ENCODE measurements at places on chromosomes 6 and 20.

GRCh38 chr6:707576-708236 is 14.8 kb upstream of the EXOC2 start:
- DNase-seq = no peak

DNA sequence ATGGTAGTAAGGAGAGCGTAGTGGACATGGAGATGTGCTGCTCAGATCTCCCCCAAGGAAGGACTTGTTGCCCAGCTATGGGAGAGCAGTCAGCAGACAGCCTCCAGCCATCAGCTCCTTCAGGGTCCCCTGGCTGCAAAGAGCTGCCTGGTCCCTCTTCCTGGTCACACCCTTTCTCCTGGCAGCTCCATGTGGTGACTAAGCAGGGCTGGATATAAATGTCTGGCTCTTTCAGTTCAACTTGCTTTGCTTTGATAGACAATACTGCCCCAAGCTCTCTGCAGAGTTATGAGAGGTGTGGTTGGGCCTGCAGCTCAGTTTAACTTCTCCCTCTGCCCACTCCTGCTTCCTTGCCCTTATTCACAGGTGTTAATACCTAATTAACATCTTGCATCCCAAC is 64.1 kb upstream of the DDR1 start:
- no peak for DNase-seq

DNA sequence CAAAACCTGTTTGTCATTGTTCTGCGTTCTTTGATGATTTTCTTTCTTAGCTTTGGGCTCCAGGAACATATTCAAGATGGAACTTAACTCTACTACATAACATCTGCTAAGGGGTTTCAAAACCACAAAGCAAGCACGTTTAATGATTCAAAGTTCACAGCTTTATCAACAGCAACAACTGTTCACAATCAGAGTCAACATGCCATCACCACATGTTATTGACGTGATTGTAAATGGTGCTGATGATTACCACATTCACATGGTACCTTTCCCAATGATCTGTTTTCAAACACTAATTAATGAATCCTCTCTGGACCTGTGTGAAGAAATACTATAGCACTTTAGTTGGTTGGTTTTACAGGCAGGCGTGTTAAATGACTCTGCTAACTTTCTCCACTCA is 180.6 kb upstream of the CEP162 start:
- no peak for DNase-seq

GRCh38 chr6:165883851-165884640 is 221.0 kb upstream of the PDE10A start:
- DNase-seq = no peak

- DNase-seq = no peak
Observed at GRCh38 chr20:50323209-50323608, 132.6 kb downstream of the CEBPB start.

DNA sequence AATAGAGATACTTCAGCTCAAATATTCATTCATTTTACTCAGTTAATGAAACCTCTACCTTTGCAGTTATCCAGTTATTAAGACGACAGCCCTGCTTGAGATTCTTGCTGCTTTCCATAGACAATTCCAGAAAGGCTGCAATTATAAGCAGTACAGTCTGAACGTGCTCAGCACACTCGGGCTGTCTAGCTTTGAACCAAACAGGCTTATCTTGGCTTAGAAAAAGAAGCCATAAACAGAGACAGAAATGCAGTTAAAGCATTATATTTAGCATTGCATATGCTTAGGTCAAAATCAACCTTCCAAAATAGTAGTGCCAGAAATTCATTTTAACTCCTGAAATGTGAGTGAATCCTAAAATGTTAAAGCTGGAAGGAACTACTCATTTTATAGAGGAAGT is 204.1 kb upstream of the KCNQ5 start:
- no peak for DNase-seq

- no peak for DNase-seq
Observed at GRCh38 chr6:154481521-154482013, 28.9 kb downstream of the CNKSR3 start.

DNA sequence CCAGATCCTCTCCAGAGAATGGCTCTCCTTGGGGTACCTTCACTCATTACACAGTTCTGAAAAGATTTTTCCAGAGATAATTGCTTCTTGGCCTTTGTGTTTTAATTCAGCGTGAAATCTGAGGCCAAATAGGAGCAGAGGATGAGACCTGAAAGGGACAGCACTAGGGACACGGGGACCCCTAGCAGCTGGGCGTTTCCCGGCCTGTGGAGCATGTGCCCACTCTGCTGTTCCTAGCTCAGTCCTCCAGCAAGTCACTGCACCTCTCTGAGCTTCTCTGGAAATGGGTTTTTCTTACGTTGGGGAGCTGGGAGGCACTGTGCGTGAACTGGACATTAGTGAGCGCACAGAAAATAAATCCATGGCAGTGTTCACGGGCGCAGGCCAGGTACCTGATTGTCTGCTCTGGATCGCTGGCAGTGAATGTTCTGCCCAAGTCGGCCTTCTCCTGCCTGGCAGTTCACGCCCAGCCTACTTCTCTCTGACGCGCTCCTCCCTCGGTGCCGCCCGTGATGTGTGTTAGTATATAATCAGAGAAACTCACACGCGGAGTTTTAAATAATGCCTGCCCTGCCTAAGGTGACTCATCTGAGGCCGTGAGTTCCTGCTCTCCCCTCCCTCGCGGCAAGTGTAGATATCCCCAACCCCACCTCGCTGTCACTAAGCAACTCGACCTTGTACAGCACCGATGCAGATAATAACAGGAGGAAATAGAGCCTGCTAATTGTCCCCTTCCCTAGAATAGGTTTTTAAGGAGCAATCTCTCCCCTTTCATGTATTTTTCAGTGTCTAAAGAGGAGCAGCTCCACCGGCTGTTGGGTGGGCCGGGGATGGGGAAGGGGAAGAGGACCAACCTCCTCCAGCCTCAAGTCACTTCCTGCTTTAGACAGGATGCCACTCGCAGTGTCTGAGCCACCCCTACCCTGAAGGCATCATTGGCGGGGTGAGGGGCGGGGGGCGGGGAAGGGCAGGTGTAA is 2.7 kb upstream of the TUBB2A start:
- DNase-seq = peak; percentile 80

DNA sequence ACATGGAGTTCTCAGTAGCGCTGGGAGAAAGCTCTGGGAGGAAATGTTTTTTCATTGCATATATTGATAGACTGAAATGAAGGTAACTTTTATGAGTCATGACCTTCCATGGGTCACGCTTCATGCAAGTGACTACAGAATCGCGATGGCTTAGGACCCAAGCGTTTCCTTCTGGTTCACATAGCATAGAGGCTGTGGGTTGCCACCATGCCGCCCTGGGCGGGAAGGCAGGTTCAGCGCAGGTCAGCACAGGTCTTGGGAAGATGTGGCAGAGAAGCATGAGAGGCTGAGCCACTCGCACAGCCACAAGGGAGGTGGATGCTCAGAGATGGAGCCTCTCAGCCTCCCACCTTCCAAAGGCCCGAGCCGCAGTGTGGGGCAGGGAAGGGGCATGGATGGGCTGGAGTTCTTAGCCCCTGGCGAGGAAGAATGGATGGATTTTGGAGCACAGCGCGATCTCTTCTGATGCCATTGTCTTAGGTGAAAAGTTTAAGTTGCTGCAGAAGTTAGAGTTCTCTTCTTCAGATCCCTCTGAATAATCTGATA is 219.5 kb downstream of the SMOC2 start:
- DNase-seq = no peak

DNA sequence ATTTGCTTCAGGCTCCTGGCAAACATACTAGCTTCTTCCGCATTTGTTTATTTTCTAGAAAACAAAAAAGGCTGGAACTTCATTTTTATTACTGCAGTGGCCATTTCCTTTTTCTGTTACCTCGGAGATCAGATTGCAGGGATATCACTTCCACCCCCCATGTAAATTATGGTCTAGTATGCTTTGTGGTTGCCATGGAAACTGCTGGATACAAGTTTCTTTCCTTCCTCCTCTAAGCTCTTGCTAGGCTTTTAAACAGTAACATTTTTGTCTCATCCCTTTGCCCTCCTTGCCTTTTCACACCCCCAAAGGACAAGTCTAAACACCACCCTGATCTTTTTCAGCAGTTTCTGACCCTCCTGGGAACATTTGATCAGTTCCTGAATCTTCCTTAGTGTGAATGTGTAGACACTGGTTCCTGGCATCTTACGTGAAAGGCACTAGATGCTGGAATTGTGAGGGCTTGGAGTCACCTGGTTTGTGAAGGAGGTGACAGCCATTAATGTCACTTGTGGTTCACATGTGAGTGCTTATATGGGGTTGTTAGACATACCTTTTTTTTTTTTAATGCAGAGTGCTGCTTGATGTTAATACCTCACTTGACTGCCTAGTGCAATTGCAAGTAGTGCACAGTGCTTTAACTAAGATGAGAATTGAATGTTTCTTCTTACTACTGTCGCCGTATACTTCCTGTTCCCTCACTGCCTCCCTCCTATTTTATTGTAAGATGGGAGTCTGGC is 181.6 kb downstream of the JARID2 start:
- no peak for DNase-seq

DNA sequence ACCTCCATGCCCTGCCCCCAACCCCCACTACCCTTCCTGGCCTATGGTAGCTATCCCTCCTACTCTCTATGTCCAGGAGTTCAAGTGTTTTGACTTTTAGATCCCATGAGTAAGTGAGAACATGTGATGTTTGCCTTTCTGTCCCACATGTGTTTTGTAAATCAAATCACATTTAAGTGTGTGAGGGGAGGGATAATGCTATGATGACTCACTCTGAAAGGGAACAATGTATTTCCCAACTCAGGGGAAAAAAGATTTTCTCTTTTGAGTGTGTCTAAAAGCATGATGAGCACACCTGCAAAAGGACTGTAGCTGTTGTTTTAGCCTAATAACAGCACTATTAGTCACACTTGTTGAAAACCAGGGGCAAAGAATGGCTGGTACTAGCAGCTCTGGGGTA is 193.7 kb downstream of the GJA10 start:
- no peak for DNase-seq

- no peak for DNase-seq
Observed at GRCh38 chr6:141938664-141939063, 194.1 kb upstream of the GJE1 start.

GRCh38 chr20:40511478-40511877 is 177.6 kb downstream of the MAFB start:
- DNase-seq = no peak

- DNase-seq = no peak
Observed at GRCh38 chr6:163432300-163432699, 17.8 kb downstream of the QKI start.

DNA sequence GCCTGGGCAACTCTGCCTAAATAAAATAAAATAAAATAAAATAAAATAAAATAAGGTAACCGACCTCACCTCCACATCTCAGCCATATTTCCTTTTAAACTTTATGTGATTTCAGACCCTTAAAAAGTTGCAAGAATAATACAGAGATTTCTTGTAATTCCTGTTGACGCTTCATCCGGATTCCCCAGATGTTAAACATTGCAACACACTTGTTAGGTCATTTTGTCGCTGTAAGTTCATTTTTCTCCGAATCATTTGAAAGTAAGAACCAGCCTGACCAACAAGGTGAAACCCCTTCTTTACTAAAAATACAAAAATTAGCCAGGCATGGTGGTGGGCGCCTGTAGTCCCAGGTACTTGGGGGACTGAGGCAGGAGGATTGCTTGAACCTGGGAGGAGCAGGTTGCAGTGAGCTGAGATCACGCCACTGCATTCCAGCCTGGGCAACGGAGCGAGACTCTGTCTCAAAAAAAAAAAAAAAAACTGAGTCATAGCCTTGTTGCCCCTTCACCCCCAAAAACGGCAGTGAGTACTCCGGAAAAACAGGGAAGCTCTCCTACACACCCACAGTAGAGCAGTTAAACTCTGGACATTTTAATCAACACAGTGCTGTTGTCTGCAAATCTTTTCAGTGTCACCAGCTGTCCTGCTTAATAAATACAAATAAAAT is 5.9 kb downstream of the PYGB start:
- no peak for DNase-seq

- DNase-seq = no peak
Observed at GRCh38 chr6:104689551-104690205, 170.0 kb downstream of the HACE1 start.

DNA sequence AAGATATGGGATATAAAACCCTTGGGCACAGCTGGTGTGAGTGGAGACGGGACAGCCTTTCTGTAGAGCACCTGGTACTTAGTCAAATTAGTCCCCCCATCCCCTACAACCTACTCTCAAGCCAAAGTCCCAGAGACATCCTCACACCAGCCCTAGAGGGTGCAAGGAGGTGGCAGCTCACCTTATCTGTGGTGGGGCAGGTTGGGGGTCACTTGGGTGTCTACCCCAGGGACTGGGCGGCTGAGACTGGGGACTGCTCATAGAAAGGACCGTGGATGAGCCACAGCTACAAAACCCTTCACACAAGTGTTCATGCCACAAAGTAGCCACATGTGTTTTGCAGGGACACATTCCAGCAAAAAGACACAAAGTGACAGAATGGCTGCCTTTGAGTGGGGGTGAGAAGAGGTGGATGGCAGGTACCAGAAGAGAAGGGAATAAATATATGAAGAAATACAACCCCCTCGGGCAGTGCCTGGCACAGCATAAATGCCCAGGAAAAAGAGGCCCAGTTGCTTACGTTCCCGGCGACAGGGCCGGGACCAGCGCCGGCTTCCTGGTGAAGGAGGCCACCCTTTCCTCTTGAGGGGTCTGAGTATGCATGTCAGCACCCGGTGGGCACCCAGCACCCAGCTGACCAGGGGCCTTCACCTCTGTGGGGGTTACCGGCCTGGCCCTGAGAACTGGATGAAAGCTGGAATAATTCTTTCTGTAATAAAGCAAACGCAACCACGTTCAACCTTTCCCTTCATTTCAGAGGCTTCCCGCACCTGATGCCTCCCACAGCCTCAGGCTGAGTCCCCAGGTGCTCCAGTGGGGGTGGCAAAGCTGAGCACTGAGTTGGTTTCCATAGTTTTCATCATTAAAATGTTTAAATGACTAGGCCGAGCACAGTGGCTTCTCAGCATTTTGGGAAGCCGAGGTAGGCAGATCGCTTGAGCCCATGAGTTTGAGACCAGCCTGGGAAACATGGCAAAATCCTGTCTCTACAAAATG is 14.4 kb upstream of the CEBPB start:
- DNase-seq = no peak

- DNase-seq = no peak
Observed at GRCh38 chr20:14046534-14046933, 51.2 kb downstream of the MACROD2 start.

GRCh38 chr6:17280552-17281090 is 540 bp upstream of the RBM24 start:
- no peak for DNase-seq

DNA sequence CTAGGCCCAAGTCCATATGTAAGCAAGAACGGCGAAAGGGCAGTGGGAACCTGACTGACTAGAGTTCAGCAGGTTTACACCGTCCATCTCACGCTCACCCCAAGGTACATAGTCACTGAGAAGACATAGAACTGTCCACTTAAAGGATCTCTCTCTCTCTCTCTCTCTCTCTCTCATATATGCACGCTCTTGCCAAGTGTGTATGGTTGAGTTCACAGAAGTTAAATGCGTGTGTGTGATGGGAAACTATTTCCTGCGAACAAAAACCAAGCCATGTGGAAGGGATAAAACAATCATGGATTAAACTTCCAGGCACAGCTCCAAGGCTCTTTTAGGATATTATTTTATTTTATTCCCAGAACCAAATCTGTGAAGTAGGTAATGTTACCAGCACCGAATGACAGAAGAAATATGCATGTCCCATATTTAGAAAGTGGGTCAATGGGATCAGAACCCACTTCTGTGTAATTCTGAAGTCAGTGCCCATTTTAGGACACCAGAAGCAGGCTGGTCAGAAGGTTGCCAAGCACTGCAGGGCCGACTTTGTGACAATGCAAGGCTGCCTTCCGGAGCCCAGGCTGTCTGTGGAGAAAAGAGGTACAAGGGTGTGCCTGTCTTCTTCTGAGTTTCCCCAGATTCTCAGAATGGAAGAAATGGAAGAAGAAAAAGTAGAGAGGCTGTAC is 49.2 kb upstream of the MAP7 start:
- DNase-seq = no peak

GRCh38 chr6:45665859-45666258 is 288.1 kb upstream of the SUPT3H start:
- no peak for DNase-seq

All from CD4-positive, alpha-beta T cell treated with Interleukin-12 subunit alpha and Interleukin-12 subunit beta, for 1 hour (primary cell).